ENCODE measurements at places on chromosomes 13 and 19.

- DNase-seq, result peak; percentile 35
Observed at GRCh38 chr19:42606660-42607351, 12.1 kb upstream of the CEACAM8 start.

DNA sequence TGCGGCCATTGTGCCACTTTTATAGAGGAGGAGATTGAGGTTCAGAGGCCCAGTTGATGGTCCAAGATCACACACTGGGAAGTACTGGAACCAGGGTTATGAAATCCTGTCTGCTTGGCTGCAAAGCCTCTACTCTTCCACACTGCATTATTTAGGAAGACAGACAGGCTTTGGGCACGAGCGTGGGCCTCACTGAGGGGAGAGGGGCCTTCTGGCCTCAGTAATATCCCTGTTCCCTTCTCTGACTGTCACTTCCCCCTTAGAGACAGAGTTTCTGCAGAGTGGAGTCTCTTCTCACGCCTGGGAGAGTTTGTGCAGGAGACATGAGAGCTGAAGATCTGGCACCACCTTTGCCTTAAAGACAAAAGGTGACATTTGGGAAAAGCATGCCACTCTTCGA lies 49.0 kb upstream of the PNMA8B start:
- no peak for DNase-seq

- no peak for DNase-seq
Observed at GRCh38 chr19:4519521-4520277, 1.4 kb upstream of the PLIN4 start.

GRCh38 chr19:16836115-16837034 lies 7.2 kb downstream of the SIN3B start:
- no peak for DNase-seq
